AG04449 (cell line): ENCODE measurements at places on chromosomes 2 and 18.
A peak's percentile ranks its signal among the peaks of the same experiment; 100 is the strongest.

- DNase-seq, result no peak
Observed at GRCh38 chr18:9861157-9861556, 24.6 kb upstream of the TXNDC2 start.

GRCh38 chr2:198546122-198546521 is 741.7 kb downstream of the PLCL1 start:
- no peak for DNase-seq

DNA sequence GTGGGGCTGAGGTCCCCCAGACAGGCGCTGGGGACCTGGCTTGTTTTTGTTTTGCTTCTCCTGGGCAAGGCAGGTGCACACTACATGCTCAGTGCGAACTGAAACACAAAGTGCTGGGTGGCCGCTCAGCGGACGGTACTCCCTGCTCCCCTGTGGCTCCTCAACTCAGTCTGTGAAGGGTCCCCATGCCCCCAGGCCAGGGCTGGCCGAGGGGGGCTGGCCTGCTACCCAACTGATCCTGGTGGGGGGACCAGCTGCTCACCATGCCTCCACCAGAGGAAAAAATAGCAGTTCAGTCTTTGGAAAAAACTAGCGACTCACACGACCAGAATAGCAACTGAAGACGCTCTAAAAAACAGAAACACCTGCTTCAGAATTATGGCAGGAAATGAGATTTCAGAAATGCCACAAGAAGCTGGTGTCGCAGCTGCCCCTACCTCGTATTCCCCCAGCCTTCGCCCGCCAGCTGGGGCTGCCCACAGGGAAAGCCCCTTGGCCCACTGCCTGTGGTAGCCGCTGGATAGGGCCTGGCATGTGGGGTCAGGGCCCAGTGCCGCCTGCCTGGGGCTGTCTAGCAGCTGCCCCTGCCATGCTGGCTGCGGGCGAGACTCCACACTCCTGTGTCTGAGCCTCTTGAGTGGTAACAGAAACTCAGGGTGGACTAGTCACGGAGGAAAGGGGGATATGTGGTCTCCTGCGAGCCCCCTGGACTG is 43.7 kb downstream of the MEX3C start:
- no peak for DNase-seq

DNA sequence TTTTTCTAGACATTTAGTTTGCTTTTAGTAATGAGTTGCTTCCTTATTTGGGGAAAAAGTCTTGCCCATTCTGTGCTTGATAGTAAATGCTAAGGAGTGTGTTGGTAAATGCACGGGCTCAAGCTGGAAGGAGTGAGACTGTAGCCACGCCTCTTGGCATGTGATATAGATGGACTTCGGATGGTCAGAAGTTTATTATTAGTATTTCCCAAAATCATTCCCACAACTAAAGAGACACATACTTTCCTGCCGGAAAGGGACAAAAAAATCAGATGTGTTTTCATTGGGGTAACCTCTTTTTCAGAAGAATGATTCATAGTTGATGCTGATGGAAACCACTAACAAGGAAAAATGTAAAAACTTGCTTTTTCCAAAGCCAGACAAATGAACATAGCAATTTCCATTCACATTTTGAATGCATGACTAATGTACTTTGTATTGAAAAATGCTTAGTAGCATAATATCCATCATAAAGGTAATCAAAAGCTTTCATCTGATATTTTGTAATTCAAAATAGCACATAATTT is 133.2 kb downstream of the ZNF532 start:
- peak; percentile 80 for DNase-seq

- DNase-seq, result no peak
Observed at GRCh38 chr2:113324684-113325160, 46.0 kb upstream of the PAX8 start.

GRCh38 chr2:147836099-147836498 is 8.7 kb upstream of the ACVR2A start:
- no peak for DNase-seq

GRCh38 chr2:2302359-2302758 is 28.7 kb downstream of the MYT1L start:
- no peak for DNase-seq
